ENCODE measurements at places on chromosomes 13 and 19. TPM values are rescaled to one million over a fixed set of nuclear protein-coding genes. Genes with fewer than 3 reads are reported as not detected.

Gene ETHE1
- 28.1 TPM for total RNA-seq

Gene OVOL3
- total RNA-seq = not detected

Gene KRI1
- total RNA-seq = 22.5 TPM

Gene NOTCH3
- total RNA-seq = 156 TPM

Gene SLC35E1
- 32.5 TPM for total RNA-seq

Gene CFAP97D2
- not detected for total RNA-seq
